Neural crest cell (in vitro differentiated cells): ENCODE measurements at places on chromosomes 4 and X.
A peak's percentile ranks its signal among the peaks of the same experiment; 100 is the strongest.

GRCh38 chrX:54494989-54495813, 833 bp downstream of the FGD1 start:
- no peak for DNase-seq

DNA sequence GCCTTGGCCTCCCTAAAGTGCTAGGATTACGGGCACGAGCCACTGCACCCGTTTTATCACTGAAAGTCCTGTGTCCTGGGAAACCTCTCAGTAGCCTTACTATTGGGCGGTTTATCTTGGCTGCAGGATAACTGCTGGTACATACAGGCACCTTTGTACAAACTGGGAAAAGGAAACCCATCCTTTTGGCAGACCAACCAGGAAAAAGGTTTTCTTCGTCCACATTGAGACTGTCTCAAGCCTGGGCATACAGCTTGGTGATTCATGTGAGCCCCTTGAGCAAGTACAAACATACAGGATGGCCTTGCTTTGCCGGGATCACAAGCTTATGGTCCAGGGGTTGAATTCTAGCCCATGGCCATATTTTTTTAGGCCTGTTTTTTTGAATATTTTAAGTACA, 32.8 kb downstream of the RWDD4 start:
- DNase-seq = no peak

DNA sequence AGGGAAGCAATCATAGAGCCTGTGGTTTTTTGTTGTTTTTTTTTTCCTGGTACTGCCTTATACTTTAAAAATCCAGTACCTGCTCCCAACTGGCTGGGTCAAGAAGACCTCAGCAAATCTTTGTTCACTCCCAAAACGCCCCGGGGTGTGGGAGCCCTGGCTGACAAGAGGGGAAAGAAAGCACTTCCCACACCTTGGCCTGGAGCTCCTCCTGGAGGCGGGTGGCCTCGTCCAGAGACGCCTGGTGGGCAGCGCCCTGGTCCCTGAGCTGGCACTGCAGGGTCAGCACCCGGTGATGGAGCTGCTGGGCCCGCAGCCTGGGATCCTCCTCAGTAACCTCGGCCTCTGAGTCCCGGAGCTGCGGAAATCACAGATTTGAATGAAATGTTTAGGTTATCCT, 38.2 kb downstream of the C4orf50 start:
- peak; percentile 41 for DNase-seq

DNA sequence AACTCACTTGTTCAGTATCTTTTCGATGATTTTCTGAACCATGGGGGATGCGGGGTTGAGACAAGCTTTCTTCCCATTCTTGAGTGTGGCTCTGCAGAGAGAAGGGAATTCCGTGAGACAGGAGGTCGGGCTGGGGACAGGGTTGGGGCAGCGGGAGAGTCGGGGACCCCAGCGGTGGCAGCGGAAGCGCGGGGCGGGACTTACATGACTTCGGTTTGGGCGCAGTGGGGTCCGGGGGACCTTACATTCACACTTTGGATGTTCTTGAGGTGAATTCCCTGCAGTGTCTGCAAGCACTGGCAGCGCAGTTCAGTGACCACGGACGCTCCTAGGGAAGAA, 434 bp downstream of the CXCL3 start:
- DNase-seq = peak; percentile 18

- no peak for DNase-seq
Observed at GRCh38 chr4:10666616-10667015, 18.0 kb downstream of the CLNK start.

DNA sequence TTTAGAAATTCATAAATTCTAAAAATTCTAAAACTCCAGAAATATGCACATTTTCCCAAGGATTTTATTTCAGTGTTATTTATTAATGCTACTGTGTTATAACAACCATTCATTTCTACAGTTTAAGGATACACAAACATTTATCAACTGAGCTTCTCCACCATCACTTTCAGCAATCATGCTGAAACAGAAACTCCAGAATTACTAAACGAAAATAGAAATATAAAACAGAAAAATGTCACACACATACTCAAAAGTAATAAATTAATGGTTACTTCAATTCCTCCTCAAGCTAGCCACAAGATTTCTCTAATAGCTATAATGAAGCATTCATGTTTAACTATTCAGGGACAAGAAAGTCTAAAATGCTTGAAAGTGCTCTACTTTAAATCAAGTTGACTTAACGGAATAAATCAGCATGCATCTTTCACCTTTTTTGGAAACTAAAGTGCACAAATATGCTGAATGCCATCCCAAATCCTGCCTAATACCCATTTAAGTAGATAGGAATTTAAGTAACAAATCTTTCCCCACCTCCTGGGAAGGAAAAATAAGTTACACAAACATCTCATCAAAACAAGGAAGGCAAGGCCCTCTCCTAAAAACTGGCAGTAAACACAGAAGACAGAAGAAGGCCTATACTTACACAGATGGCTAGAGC, 563 bp downstream of the FAM13A start:
- DNase-seq = no peak

DNA sequence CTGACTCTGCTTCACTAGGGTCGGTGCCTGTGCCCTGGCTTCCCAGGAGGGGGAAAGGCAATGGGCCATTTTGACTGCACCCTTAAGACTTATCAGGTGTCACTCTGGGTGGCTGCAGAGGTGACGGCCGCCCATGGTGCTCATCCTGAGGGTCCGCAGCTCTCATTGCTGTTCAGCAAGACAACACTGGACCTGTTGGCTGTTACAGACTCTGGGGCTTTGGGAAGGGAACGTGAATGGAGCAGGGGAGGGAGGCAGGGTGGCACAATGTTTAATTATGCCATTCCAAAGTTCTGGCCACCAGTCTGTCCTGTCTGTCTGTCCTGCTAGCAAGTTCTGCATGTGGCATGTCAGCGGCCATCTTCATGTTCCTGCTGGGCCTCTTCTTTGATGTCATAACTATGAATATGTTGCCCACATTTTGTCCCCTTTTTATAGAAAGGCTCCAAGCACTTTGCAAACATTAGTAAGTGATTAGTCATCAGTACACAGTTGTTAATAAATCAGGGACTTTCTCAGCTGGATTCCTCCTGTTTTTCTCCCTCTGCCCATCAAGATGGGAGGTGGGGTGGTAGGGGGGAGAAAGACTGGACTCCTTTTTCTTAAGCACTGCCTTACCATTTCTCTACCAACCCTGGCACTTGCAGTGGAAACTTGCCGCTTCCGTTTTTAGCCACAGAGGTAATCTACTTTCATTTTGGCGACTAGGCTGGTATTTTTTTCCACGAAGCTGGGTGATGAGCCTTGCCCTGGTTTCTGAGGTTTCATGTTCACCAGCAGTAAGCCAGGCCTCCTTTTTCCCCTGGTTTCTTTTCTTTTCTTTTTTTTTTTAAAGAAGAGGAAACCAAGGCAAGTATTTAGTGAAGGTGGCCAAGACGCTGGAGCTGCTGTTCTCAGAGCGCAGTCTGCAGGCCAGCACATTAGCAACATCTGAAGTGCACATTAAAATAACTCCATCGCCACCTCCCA, 88.6 kb upstream of the TRIM2 start:
- no peak for DNase-seq

- DNase-seq = no peak
Observed at GRCh38 chr4:80183250-80184052, 13.9 kb upstream of the PRDM8 start.

GRCh38 chrX:47902161-47902560, 65.5 kb downstream of the ZNF81 start:
- no peak for DNase-seq

- no peak for DNase-seq
Observed at GRCh38 chr4:176422001-176422400, 102.2 kb downstream of the SPCS3 start.

DNA sequence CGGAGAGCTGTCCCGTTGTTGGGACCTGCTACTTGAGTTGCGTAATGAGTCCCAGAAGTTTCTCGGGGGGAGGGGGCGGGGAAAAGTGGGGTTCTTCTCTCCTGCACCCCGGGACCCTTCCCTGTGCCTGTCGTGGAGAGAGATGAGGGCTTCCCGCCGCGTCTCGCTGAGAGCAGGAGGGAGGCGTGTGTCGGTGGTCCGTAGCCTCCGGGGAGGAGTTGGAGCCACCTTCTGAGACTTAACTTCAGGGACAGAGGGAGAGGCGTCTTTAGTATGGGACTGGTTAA, 698 bp downstream of the AFF1 start:
- DNase-seq = no peak

- no peak for DNase-seq
Observed at GRCh38 chrX:54564936-54565335, 34.9 kb downstream of the GNL3L start.

DNA sequence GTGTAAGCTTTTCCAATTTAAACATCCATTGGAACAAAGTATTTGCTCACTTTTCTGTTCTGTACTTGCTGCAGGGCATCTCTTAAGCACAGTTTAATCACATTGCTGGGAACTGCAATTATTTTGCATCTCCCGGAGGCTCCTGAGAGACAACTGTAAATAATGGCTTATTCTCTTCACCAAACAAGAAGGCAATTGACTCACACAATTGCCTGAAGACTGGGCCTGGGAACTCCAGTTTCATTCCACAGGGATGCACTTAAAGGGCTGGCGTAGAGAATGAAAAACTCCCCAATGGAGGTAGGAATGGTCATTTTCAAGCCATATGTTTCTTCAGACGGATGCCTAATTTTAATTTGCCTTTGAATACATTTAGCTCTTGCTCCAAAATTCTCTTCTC, 29.5 kb downstream of the TFDP3 start:
- DNase-seq = peak; percentile 5

- no peak for DNase-seq
Observed at GRCh38 chrX:19389227-19389845, 45.6 kb downstream of the PDHA1 start.

DNA sequence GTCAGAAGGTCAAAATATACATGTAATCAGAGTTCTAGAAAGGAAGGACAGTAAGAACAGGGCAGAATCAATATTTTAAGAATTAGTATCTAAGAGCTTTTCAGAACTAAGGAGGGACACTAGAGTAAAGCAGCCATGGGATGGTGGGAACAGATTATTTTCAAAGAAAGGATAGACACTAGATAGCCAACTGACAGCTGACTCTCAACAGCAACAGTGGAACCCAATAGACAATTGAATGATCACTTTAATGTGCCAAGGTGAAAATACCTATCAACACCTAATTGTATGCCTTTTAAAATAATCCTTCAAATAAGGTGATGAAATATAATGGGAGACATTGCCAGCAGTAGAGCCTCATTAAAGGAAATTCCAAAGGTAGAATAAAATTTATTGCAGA, 26.5 kb upstream of the CCDC160 start:
- DNase-seq = no peak

DNA sequence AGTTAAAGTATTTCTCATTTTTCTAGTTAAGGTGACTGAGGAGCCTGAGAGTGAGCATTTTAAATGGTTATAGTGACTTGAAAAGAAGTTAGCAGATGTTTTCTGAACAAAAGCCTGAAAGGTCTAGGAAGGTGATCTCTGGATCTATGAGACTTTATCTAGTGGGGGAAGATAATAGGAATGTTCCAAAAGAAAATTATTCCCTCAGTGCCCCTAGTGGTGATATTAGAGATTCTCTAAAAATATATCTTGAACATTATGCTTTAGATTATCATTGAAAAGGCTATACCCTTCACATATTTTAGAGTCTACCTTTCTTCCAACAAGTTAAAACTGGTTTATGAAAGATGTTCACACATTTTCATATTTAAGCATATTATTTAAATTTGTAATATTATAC, 69.0 kb upstream of the SPANXN1 start:
- DNase-seq = no peak

DNA sequence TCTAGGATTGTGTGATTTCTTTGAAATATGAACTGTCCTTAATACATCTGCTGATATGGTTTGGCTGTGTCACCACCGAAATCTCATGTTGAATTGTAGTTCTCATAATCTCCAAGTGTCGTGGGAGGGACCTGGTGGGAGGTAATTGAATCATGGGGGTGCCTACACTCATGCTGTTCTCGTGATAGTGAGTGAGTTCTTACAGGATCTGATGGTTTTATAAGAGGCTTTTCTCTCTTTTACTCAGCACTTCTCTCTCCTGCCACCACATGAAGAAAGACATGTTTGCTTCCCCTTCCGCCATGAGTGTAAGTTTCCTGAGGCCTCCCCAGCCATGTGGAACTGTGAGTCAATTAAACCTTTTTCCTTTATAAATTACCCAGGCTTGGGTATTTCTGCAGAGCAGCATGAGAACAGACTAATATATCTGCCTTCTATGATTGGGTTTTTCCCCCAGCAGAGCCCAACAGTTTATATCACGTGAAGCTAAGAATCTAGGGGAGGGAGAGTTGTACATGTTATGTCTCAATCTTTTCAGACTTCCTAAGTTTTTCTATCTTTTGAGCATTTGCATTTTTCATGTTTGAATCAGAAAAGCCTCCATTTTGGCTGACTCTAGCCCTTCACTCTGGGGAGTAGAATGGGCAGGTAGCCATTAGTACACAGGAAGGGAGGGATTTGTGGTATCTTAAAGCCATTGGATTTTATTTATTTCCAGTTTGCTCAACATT, 58.9 kb downstream of the PLAC1 start:
- no peak for DNase-seq

DNA sequence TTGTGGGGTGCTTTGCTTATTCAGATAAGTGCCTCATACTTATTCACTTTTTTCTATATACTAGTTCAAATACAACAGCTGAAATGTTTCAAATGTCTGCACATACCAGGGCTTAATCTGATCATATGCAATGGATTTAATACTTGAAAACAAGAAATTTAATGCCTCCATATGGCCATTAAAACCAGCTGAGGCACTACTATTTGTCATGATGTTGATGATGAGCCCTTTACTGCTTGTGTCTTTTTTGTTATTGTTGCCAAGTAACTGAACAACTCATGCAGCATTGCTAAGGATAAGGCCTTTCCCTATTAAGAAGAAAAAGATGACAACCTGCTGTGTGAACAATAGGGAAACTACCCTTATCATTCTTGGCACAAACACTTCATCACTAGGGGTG, 52.5 kb downstream of the MAGEB10 start:
- DNase-seq = no peak

- DNase-seq = no peak
Observed at GRCh38 chrX:69021141-69021960, 143.9 kb downstream of the PJA1 start.

DNA sequence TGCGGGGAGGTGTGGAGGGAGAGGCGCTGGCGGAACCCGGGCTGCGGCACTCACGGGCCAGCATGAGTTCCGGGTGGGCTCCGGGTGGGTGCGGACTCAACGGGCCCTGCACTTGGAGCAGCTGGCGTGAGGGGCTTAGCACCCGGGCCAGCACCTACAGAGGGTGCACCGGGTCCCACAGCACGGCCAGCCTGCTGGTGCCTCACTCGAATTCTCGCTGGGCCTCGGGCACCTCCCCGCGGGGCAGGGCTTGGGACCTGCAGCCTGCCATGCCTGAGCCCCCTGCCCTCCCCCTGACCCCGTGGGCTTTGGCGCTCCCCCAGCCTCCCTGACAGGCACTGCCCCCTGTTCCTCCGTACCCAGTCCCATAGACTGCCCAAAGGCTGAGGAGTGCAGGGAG, 10.8 kb upstream of the CAMK2D start:
- DNase-seq = no peak

DNA sequence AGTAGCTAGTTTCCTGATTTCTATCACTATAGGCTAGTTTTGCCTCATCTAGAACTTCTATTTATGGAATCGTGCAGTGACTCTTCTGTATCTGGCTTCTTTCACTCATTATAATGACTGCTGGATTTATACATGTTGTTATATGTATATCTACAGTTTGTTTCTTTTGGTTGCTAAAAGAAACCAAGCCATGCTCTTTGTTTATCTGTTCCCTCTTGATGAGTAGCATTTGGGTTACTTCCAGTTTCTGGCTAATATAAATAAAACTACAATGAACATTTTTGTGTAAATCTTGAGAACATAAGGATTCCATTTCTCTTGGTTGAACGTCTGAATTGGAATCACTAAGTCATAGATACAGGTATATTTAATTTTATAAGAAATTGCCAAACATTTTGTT, 73.9 kb downstream of the ARHGAP24 start:
- no peak for DNase-seq
